ENCODE measurements at places on chromosomes 5 and 9. TPM values are rescaled to one million over a fixed set of nuclear protein-coding genes. Genes with fewer than 3 reads are reported as not detected.

DNA sequence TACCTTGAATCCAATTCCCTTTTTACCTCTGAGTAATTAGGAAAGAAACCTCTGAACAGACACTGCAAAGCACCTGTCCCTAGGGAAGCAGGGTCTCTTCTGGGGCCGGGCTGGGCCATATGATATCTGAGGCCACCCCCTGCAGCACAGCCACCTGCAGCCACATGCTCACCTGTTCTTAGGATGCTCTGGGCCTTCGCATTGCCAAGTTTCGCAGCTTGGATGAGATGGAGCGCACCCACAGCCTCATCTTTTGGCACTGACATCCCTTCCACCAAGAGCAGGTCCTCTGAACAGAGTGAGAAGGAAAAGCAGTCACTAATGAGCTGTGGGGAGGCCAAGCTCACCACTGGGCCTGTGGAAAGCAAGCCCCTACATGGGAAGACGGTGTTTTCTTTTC, 27.3 kb downstream of the CLTA start:
- DNase-seq: no peak

DNA sequence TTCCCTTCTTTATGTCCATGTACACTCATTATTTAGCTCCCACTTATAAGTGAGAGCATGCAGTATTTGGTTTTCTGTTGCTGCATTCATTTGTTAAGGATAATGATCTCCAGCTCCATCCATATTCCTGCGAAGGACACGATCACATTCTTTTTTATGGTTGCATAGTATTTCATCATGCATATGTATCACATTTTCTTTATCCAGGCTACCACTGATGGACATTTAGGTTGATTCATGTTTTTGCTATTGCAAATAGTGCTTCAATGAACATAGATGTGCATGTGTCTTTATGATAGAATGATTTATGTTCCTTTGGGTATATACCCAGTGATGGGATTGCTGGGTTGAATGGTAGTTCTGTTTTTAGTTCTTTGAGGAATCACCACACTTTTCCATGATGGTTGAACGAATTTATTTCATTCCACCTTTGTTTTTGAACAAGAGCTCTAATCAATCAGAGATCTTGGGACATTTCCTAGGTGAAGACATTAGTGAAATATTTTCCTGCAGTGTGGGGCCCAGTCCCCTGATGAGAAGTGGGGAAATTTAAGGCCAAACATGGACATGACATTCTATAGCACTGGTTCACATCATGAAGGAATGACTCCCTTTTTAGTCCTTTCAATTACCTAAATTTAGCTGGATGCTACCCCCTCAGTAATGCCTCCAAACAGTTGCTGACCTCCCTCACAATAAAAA, 7.1 kb upstream of the TEX48 start:
- no peak for DNase-seq

- peak; percentile 21 for DNase-seq
These were observed 1.2 kb downstream of the VCAN start for GRCh38 chr5:83472508-83473345.

Gene SLC1A1
- 3.4 TPM for total RNA-seq

Gene PCDHB7
- total RNA-seq: 4.6 TPM

DNA sequence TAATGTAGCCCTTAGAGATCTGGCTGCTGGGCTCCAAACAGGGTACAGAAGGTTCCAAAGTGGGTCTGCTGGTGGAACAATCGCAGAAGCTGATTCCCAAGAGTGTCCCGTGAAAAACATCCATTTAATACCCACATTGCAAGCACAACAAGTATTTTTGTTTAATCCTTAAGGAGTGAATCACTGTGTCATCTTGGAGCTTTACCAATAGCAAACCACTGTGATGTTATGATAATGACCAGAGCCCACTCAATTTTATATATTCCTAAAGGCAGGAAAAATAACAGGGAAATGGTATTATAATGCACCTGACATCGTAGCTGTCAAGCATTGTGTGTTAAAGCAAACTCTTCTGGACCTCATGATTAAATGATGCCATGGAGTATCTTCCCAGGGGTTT, 291.9 kb downstream of the FBXL7 start:
- DNase-seq: no peak

- DNase-seq: no peak
These were observed 13.4 kb downstream of the WNT8A start for GRCh38 chr5:138096997-138097828.

DNA sequence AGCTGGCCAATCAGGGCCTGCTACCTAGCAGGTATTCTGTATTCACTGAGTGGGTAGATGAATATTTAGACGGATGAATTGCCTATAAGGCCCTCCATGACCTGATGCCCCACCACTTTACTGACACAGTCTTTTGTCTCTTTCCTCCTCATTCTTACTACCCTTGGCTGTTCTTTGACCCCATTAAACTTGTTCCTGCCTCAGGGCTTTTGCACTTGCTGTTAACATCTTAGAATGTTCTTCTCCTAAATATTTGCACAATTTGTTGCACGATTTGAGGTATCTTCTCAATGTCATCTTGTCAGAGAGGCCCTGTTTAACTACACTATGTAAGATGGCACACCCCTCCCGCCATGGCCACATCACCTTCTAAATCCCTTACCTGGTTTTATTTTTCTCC, 3.3 kb upstream of the TTC23L start:
- DNase-seq: no peak

DNA sequence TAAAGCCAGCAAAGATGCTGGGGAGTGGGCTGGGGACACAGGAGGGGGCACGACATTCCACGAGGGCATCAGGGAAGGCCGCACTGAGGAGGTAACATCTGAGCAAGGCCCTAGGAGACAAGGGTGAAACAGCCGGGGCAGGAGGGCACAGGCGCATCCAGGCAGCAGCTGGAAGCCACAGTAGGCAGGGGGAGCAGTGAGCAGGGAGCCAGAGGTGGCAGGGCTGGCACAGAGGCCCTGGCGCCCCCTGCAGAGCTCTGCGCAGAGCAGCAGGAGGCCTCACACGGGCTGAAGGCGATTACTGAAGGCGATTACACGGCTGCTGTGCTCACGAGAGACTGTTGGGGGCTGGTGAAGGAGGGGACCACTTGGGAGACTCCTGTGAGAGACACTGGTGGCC, 15.4 kb downstream of the LMAN2 start:
- no peak for DNase-seq

Gene ENTPD8
- total RNA-seq: 3.2 TPM

- DNase-seq: no peak
These were observed 3.0 kb downstream of the N4BP3 start for GRCh38 chr5:178116143-178116885.

DNA sequence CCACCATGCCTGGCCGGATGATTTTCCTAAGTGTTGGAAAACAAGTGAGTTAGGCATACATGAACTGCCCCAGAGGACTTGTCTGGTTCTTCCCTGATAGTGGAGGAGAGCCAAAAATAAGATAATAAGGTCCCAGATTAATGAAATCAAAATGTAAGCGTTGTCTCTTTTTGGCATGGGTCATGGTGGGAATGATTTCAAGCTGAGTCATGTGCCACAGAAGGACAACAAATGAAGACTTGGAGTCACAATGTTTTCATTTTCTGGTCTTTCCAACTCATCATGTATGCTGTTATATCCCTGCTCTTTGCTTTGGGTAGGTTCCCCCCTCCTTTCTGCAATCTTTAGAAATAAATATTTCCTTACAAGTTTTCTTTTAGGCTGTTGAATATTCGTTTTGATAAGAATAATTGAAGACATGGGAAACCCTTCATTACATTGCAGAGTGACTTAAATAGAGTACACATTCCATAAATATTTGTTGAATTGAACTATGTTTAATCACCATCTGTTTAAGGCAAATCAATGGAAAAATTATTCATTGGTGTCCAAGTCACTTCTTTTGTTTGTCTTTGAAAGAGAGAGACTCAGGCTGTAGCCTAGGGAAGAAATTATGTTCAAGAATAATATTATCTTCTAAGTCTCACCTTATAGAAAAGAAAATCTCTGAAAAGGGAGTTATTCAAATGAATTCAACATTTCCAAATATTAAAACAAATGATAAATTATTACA, 196.3 kb downstream of the CSNK1G3 start:
- DNase-seq: no peak

Gene SCGB3A2
- total RNA-seq: not detected

Gene AHRR
- total RNA-seq: 0.98 TPM

- DNase-seq: no peak
These were observed 121.8 kb downstream of the MCTP1 start for GRCh38 chr5:95163079-95163478.

Gene LCP2
- total RNA-seq: 41.4 TPM

Gene PTPRD
- 5.4 TPM for total RNA-seq

Gene C9orf50
- 0.48 TPM for total RNA-seq

Gene GAPT
- total RNA-seq: 1.3 TPM

DNA sequence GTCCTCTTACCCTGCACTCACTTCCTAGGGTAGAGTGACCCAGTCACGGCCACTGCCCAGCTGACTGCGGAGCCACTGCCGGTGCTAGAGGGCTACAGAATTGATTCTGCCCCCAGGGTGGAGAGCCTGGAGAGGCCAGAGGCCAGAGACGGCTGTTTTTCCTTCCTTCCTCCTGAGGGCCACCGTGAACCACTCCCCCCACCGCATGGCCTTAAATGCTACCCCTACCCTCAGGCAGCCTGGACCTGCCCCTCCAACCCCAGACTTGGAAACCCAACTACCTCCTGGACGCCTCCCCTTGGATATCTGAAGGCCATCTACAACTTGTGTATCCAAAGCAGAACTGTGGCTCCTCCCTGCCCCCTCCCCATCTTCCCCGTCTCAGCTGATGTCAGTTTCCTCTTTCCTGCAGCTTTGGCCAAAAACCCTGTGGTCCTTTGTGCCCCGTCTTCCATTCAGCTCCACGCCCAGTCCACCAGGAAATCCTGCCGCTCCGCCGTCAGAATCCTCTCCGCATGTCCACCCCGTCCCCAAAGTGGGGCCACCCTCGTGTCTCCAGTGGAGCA, 16.3 kb downstream of the SH2D3C start:
- DNase-seq: no peak

Gene ZNG1F
- total RNA-seq: 31.2 TPM

- DNase-seq: no peak
These were observed 98.7 kb downstream of the TLE4 start for GRCh38 chr9:79670269-79670961.
